ENCODE measurements at places on chromosomes 12 and 14.

DNA sequence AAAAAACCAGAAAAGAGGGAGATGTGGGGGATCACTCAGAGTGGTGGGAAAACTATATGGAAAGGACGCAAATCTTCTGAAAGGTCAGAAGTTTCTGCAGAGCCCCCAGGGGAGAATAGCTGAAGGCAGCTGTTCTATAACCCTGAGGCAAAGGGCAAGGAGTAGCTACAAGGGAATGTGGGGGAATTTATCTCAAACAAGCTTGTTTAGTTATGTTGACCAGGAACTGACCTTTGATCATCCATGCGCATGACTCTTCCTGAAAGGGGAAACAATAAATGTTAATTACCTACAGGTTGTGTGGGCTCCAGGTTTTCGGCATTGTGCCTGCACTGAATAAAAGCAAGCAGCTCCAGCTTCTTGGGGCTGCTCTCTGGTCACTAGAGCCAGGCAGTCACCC is 968.5 kb downstream of the AACS start:
- DNase-seq, result no peak

DNA sequence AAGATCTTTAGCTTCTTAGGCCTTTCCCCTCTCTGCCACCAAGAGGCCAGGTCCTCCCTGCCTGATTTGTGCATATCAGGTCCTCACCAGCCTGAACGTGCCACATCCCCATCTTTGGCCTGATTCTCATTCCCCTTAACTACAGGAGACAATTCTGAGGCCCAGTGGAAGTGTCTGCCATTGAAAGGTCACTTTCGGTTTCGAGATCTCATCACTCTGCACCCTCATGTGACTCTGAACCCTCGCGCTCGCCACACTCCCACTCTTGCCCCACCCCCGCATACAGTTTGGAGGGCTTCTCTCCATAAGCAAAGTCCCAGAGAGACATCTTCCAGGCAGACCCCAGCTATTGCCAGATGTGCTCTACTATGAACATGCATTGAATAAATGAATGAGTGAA is 189.0 kb downstream of the NTF3 start:
- DNase-seq, result no peak

- no peak for DNase-seq
These were observed 488.3 kb downstream of the APAF1 start for GRCh38 chr12:99133401-99133800.

DNA sequence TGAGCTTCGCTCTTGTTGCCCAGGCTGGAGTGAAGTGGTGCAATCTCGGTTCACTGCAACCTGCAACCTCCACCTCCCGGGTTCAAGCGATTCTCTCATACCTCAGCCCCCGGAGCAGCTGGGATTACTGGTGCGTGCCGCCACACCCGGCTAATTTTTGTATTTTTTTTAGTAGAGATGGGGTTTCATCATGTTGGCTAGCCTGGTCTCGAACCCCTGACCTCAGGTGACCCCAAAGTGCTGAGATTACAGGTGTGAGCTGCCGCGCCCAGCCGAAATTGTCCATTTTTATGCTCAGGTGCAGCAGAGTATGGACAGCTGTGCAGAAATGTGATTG is 19.2 kb upstream of the CYP46A1 start:
- DNase-seq, result no peak

GRCh38 chr12:48281811-48282210 is 68.9 kb downstream of the ZNF641 start:
- no peak for DNase-seq

- DNase-seq, result no peak
These were observed 137.0 kb upstream of the HIF1A start for GRCh38 chr14:61558271-61558670.

- no peak for DNase-seq
These were observed 34.2 kb downstream of the CCDC88C start for GRCh38 chr14:91383439-91383838.

DNA sequence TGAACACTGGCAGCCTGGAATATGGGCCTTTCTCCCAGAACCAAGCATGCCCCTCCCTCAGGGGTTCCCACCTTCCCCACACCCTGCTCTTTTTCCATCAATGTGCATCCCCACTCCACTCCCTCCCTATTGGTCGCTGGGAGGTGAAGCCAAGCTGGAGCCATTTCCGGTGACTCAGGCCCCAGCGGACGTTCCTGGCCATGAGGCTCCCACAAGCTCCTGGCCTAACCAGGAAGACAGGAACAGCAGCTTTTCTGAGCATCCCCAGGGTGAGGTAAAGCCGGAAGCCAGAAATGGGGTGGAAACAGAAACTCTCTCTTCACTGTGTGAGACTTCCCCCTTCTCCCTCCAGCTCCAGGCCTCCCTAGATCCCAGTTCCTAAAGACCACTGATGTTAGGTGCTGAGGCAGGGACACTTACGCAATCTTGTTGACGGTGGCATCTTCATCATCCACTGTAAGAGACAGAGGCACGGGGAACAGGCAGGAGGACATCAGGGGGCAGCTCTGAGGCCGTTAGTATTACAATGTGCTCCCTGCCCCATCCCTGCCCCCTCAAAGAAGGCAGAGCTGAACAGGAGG is 5.1 kb downstream of the LMBR1L start:
- no peak for DNase-seq

DNA sequence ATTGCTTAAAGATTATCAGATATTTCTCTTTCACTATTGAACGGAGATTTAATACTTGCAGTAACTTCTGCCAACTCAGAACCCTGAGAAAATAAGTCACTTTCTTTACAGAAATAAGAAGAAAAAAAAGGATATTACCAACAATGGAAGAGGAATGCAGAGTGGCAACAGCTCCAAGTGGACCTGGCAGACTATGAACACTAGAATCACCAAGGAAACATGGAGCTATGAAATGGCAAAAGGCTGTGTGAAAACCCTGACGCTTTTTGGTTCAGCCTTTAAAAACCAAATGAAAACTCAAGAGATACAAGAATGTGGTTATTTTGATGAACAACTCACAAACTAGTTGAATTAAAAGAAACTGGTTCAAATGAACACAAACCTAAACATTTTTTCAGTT is 17.7 kb downstream of the DTD2 start:
- no peak for DNase-seq

GRCh38 chr12:18932211-18932610 is 194.3 kb downstream of the CAPZA3 start:
- DNase-seq, result no peak

- DNase-seq, result no peak
These were observed 7.6 kb downstream of the PTPRO start for GRCh38 chr12:15329891-15330290.

GRCh38 chr12:101042211-101042610 is 167.8 kb downstream of the SLC5A8 start:
- no peak for DNase-seq

- no peak for DNase-seq
These were observed 294.4 kb downstream of the SOX5 start for GRCh38 chr12:23655112-23655511.

GRCh38 chr12:452667-453210 is 7.0 kb upstream of the B4GALNT3 start:
- DNase-seq, result no peak

GRCh38 chr14:38882533-38882932 is 220.5 kb downstream of the SEC23A start:
- DNase-seq, result no peak

GRCh38 chr12:43287706-43288383 is 264.2 kb downstream of the ADAMTS20 start:
- no peak for DNase-seq

DNA sequence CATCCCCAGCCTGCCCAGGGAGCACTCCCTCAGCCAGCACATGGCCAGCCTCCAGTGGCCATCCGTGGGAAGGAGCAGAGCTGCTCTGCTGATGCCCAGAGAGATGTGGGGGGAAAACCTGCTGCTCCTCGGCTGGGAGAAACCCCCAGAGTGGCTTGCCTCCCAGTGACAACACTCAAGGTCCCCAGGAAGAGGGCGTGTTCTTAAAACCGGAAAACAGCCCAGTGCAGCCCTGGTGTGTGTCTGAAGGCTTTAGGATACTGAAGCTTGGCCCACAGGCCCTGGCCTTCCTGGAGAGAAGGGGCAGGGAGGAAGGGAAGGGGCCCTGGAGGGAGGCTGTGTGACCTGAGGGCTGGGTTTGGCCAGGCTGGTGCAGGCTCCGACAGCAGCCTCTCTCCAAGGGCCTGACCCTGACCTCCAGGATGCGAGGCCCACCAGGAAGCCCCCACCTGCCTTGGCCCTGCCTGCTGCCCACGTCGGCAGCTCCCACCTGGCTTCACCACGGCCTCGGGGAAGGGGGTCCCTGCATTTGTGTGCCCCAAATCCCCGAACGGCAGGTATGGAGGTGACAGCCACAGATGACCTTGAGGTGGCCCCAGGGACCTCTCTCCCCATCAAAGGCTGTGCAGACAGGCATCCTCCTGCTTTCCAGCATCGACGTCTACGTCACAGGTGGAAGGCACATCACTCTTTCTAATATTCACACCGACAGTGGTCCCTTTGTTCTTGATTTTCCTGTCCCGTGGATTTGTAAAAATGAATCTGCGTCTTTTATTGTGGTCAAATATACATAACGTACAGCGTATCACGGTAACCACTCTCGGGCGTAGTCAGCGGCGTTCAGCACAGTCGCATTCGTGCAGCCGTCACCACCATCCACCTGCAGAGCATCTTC is 190.0 kb upstream of the C14orf180 start:
- no peak for DNase-seq

DNA sequence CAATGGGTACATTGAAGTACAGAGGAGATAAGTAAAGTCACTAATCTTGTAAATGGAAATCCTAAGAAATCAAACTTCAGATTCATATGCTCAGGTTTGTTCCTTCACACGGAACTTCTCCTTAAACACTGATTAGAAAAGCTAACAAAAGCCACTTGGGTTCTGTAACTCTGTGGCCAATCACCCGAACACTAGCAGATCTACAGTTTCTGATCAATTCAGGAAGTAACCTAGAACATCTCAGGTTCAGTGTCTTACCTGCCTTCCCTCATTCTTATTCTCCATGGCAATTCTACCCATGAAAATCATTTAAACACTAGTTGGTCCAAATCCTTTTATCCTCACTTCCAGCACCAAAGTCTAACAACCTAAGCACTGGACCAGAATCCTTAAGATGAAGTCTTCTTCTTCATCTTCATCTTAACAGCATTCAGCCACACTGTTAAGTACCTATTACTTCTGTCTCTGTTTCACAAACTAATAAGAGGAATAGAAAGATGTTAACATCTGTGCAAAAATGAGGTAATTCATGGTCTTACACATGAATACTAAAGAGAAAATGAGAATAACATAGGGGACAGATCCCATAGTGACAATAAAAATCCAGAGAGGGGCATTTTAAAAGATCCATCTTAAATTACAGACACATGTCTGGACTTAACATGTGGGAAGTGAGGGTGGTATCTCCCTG is 184.5 kb downstream of the SSPN start:
- DNase-seq, result no peak

DNA sequence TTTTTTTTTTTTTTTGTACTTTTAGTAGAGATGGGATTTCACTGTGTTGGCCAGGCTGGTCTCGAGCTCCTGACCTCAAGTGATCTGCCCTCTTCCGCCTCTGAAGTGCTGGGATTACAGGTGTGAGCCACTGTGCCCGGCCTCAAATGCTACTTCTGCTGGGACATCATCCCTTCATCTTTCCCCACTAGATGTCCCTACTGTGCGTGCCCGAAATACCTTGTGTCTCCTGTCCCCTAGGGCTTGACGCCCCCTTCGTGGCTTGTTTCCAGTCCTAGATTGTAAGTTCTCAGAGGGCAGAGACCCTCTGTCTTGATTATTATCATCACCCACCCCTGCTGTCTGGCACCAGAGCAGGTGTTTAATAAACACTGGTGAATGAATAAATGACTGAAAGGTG is 14.9 kb downstream of the CCDC63 start:
- no peak for DNase-seq

- DNase-seq, result no peak
These were observed at the start of gene LRRC9 for GRCh38 chr14:59919570-59920377. TSS of gene LRRC9 (plus strand) at chr14:59920144.
